GOT3 (cell line): ENCODE measurements at places on chromosomes 6 and 20.

GRCh38 chr6:40163924-40164323 is 229.7 kb upstream of the MOCS1 start:
- no peak for DNase-seq

- DNase-seq = no peak
Observed at GRCh38 chr6:109738667-109739066, 47.6 kb downstream of the FIG4 start.

- DNase-seq = no peak
Observed at GRCh38 chr6:150689900-150690590, 90.4 kb downstream of the PLEKHG1 start.

- no peak for DNase-seq
Observed at GRCh38 chr6:110529355-110529754, 52.9 kb upstream of the SLC22A16 start.

GRCh38 chr6:119890470-119890869 is 540.9 kb upstream of the MAN1A1 start:
- no peak for DNase-seq

GRCh38 chr6:37985355-37985754 is 165.8 kb downstream of the ZFAND3 start:
- DNase-seq = no peak

- DNase-seq = no peak
Observed at GRCh38 chr6:28115799-28116198, 8.6 kb upstream of the ZSCAN16 start.

DNA sequence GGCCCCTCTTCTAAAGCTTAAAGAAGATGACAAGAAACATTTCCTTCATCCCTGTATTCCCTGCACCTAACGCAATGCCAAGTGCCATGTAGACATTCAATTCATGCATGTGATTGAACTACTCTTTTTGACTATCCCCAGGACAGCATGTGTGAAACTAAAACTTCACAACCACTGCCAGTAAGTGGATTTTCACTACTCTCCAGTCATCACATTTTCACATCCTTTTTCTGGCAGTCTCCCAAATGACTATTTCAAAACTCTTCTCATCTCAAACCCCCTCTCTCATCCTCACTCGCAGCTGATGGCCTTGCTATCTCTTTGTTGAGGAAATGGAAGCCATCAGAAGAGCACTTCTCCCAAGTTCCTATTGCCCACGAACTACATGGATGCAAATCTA is 122.6 kb downstream of the OPRM1 start:
- DNase-seq = no peak

DNA sequence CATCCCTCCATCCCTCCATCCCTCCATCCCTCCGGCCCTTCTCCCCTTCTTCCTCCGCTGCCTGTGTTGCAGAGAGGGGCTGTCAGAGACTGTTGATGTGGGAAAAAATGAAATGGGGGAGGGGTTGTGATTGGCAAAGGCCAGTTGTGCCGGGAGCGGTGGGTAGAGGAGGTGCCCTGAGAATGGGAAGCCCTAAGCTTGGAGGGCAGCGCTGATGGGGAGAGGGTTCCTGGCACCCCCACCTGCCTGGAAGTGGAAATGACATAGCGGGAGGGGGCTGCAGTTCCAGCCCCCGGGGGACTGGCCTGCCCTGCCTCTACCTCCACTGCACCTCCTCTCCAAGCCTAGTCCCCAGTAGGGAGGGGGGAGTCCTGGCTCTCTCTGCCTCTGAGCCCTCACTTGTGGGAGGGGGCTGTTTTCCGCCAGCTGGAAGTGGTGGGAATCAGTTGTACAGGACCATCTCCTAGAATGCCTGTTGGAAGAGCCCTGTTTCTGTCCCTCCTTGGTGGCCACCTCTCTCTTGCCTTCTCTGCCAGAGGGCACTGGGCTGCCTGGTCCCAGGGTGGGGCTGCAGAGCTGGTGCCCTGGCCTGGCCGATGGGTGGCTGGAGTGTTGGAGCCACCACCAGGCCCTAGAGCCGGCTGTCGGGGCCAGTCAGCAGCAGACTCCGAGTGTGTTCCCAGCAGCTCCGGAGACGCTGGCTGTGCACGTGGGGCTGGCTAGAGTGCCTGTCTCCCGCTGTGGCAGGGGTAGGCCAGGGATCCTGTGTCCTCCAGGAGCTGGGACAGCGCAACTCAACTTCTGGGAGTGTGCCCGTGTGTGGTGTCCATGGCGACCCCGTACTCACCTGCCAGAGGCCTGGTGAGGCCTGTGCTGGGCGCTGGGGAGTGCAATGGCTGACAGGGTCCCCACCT is 1.5 kb downstream of the DLGAP4 start:
- DNase-seq = no peak
